ENCODE measurements at places on chromosomes 6 and 20.

DNA sequence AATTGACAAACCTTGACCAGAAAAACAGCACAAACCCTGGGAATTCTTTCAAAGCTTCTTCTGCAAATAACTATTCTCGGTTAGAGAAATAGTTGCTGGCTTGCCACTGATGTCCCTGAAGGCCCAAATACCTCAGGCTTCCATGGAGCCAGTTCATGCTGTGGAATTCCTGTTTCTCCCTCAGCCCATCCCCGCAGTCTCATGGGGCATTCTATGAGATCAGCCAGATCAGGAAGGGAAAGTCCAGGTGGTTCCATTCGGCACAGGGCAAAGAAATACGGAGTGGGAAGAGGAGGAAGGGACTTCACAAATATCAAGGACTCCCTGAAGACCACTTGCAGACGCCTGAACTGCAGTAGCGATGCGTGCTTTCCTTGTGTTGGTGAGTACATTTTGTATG is 63.3 kb downstream of the MYLK4 start:
- DNase-seq: no peak

GRCh38 chr6:321158-321438 is 28.8 kb downstream of the DUSP22 start:
- DNase-seq: no peak

DNA sequence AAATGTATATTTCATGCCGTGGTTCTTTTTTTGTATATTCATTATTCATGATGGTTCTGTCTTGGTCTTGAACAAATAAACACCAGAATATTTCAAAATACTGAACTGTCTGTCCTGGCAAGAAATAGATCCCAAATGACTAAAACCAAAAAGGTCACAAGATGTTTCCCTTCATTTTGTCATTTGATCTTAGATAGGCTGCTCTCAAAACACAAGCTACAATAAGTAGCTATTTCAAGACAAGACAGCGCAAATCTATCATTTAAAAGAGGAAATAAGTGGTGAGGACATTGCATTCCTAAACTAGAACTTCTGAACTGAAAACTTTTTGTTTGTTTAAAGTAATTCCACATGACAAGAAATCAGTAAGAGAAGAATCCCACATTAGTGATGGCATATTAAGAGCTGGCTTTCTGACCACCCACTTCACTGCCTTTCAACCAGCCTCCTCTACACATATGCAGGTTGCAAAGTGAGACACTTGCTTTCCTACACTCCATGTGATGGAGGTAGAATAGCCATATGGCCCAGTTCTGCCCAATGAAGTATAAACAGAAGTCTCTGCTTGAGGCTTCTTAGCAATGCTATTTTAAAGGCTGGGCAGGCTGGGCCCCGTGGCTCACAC is 54.4 kb upstream of the CCDC28A start:
- DNase-seq: no peak

- DNase-seq: no peak
These were observed 41.2 kb downstream of the PTPRK start for GRCh38 chr6:128479048-128479666.

DNA sequence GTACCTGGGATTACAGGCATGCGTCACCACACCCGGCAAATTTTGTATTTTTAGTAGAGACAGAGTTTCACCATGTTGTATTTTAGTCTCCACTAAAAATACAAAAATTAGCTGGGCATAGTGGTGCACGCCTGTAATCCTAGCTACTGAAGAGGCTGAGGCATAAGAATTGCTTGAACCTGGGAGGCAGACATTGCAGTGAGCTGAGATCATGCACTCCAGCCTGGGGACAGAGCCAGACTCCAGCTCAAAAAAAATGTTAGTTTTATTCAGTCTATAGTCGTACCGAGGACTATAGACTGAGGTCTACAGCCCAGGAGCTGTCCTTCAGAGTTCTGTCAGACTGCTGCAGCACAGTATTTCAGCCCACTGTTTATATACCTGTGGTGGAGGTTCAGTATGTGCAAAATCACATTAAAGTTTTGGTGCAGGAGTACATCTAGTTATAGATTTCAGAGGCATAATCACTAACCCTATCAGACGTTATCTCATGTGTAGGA is 3.6 kb upstream of the CASP8AP2 start:
- DNase-seq: no peak

DNA sequence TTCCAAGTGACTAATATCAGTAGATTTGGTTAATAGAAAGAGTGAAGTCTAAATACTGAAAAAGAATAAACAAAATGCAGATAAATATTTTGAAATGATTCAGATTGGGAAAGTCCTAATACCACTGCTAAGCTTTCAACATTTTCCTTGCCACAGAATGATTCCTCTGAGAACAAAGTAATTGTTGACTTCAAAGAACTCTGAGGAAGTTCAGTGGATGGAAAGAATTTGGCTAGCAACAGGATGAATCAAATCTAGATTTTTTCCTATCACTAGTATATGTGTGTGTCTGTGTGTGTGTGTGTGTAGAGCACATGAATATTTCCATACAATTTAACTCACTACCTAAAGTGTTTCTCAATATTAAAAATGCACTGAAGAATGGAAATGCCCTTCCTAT is 107.9 kb upstream of the PREP start:
- DNase-seq: no peak

GRCh38 chr6:127204281-127204680 is 62.4 kb upstream of the RNF146 start:
- no peak for DNase-seq

DNA sequence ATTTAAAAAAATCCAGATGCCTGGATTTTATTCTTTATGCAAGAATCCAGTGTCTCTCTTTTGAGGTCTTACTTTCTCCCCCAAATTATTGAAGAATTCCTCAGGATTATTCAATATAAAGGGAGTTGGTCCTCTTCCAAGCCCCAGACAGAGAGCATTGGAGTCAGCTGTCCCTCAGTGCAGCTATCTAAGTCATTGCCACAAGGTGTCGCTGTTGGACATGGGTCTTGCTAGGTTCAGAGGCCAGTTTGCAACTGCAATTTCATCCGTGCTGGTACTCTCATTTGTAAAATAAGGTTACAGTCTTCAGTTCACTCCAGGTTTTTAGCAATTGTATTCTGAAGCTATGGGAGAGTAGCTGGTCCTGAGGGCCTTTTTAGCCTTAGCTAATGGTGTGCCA is 27.8 kb downstream of the CCN2 start:
- DNase-seq: no peak
